Activated T-helper 9 cell treated with anti-CD3 and anti-CD28 coated beads, Interleukin-2, amount 50 U/mL, for 16 hours (primary cell): ENCODE measurements at places on chromosomes 6 and 20.

GRCh38 chr20:32563311-32564272, 21.5 kb downstream of the NOL4L start:
- no peak for DNase-seq

GRCh38 chr6:38997128-38997761, 51.3 kb upstream of the GLP1R start:
- no peak for DNase-seq

GRCh38 chr6:84804720-84805119, 40.3 kb upstream of the TBX18 start:
- no peak for DNase-seq

DNA sequence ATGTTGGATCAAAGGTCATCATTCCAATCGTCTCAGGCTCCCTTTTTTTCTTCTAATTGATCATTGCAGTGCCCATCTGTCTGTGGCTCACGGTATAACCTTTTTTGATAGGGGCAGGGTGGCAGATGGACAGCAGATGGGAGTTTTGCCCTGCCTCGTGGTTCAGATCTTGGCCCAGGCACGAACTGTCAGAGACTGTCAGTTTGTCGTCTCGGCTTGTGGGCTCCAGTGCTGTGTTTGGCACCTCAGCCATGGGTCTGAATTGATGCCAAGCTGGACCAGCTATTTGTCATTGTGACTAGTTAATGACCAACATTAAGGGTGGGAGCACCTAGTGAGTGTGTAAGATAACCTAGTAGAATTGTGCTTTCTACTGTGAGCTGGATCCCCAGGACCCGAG, 197.6 kb downstream of the PRL start:
- DNase-seq = no peak

GRCh38 chr20:1094751-1095150, 23.7 kb upstream of the PSMF1 start:
- no peak for DNase-seq

DNA sequence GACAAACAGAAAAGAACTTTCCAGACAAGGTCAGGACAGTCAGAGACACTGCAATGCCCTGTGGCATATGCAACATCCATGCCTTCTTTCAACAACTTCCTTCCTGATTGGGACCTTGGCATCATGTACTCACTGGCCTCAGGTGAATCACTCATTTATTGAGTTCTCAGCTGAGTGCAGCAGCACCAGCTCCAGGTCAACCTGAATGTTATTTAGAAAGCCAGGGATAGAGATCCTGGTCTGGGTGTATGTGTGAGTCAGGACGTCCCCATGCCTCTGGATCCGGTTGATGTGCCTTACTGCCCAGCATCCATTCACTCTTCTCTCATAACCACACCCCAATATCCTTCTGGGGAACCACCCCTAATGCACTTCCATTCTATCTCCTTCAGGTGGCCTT, 54.4 kb downstream of the SNRNP48 start:
- no peak for DNase-seq

DNA sequence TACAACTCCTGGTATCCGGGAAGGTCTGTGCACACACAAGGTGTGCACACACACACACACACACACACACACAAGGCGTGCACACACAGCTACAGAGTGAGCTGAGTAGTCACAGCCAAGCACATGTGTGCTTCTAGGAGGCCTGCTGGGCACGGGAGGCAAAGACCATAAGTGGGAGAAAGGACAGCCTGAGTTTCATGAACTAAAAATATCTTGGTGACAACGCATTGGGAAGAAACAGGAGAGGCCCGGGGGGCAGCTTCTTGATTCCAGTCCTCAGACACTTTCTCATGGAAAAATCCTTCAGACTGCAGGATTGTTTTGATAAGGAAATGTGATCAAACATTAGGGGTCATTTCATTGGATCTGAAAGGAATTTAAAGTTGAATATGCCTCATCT, 2.6 kb downstream of the TRAF3IP2 start:
- DNase-seq = no peak

DNA sequence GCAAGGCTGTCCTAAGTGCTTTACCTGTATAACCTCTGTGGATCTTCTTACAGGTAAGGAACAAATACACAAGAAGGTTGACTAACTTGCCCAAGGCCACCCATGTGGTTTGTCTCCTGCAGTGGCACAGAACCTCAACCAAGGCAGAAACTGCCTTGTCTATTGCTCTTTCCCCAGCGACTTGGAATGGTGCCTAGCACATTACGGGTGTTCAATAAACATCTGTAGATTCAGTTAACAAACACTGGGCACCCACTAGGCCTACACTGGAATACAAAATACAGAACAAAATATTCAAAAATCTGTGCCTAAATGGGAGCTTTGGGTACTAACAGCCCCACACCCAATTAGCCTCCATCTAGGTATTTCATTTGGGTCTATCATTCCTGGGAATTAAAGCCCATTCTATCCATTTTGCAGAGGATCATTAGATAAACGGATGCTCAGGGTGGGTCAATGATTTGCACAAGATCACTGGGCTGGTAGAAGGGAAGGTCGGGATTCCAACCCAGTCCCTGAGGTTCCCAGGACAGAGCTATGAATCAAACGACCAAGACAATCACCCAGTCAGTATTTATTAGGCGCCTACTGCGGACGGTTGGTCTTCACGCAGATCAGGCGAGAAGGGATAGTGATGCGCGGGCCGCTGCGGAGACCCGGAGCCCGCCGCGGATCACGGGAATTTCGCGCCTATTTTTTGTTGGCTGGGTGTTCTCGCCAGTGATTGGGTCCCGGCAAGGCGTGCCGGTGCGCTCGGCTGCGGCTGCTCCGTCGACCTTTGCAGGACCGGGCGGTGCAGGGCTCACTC, at the start of gene STK35:
Gene STK35, plus strand, starts transcription at position 771 of the 808 bp plus-strand sequence. CDS start 55 bp downstream, outside the sequence.
- peak; percentile 56 for DNase-seq
